ENCODE measurements at places on chromosomes 6 and 20. TPM values are rescaled to one million over a fixed set of nuclear protein-coding genes. Genes with fewer than 3 reads are reported as not detected.

GSTA2 gene
- not detected for total RNA-seq

OR2B2 gene
- not detected for total RNA-seq

TRDN gene
- not detected for total RNA-seq

HCK gene
- 0.22 TPM for total RNA-seq

JPH2 gene
- not detected for total RNA-seq

FBXO5 gene
- total RNA-seq: 29.4 TPM

LINC00237 gene
- not detected for total RNA-seq

TULP1 gene
- total RNA-seq: not detected

- H3K36me3 ChIP-seq: no peaks in the 10 kb centered on the region
- H3K27ac ChIP-seq: no peak overlapping the region
- no peaks in the 10 kb centered on the region for H3K4me1 ChIP-seq
- DNase-seq: no peak
- H3K4me3 ChIP-seq: no peak overlapping the region
- H3K27me3 ChIP-seq: no peaks in the 10 kb centered on the region
Observed at GRCh38 chr20:41715526-41715925, 97.3 kb upstream of the CHD6 start.

DNA sequence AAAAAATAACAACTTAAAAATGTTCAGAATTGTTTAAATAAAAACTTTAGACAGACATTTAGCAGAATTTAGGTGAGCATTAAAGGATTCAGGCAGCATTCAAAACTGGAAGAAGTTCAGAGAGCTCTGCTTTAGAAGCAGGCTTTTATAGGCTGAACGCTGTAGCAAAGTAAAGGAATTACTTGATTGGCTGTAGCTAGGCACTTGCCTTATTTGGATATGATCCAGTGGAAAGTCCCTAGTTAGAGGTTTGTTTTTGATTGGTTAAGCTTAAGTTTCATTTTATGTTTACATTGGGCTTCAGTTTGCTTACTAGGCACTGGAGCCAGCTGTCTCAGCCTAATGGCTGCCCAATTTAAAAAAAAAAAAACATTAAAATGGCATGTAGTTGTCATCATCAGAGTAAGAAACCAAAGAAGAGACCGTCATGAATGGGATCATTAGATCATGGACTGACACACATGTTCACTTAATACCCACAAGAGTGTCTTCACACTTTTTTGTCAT, 65.1 kb downstream of the CBFA2T2 start:
- H3K27ac ChIP-seq: peak overlapping the region; percentile 85
- H3K27me3 ChIP-seq: no peaks in the 10 kb centered on the region
- peak; percentile 47 for DNase-seq
- peak overlapping the region; percentile 20 for H3K4me3 ChIP-seq
- H3K36me3 ChIP-seq: peaks cover 11% of the 10 kb centered on the region

- no peak overlapping the region for H3K4me3 ChIP-seq
- no peak for DNase-seq
- no peak overlapping the region for H3K27ac ChIP-seq
- H3K27me3 ChIP-seq: no peaks in the 10 kb centered on the region
Observed at GRCh38 chr6:133326584-133326983, 85.4 kb downstream of the EYA4 start.

DNA sequence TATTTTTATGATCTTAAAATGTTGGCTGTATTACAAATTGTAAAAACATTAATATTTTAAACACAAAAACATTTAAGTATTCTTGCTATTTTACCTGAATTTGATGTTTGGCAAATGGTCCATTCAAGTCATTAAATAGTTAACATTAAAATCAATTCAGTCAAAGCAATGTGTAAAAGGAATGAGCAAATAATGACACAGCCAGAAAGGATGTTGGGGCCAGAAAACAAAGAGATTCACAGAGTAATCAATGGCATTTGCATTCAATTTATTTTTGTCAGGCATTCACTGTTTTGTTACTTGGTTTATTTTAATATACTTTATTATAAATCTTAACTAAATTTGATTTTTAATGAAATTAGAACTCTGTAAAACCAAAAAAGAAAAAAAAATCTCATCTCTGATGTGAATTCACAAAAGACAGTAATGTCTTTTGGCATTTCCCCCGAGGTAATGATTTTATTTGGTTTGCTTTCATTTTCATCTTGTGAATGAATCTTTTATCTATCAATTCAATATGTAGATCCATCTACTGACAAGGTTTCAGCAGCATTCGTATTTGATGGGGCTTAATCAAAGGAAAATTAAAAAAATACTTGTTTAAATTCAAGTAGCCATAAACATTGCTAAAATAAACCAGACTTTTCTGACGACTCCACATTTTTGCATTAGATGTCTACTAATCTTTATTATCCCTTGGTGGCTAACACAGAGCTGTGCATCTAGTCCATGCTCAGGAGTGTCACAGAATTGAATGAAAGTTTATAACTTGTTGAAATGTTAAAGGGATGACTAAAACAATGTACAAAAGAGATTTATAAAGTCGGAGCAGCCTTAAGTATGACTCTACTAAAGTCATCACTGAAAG, 866.7 kb upstream of the GJE1 start:
- no peak overlapping the region for H3K4me3 ChIP-seq
- peaks cover 2% of the 10 kb centered on the region for H3K27me3 ChIP-seq
- H3K36me3 ChIP-seq: no peaks in the 10 kb centered on the region
- DNase-seq: no peak
- no peaks in the 10 kb centered on the region for H3K4me1 ChIP-seq

DNA sequence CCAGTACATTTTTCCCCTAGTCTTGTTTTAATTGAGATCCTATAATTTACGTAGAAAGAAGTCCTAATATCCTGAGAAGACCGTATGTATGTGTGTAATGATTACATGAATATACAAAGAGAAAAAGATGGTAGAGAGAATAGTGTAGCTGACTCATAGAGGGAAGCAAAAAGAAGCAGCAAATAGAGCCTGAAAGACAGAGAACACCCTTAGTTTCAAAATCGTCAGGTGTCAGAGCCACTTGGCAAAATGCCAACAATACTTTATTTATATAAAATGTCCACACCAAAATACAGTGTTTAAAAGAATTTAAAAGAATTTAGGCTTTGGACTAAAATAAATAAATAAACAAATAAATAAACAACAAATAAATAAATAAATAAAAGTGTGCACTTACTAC, 1414.1 kb upstream of the EYS start:
- no peak for DNase-seq
- H3K4me1 ChIP-seq: no peaks in the 10 kb centered on the region
- no peaks in the 10 kb centered on the region for H3K27me3 ChIP-seq
- no peaks in the 10 kb centered on the region for H3K36me3 ChIP-seq
- no peak overlapping the region for H3K27ac ChIP-seq

DNA sequence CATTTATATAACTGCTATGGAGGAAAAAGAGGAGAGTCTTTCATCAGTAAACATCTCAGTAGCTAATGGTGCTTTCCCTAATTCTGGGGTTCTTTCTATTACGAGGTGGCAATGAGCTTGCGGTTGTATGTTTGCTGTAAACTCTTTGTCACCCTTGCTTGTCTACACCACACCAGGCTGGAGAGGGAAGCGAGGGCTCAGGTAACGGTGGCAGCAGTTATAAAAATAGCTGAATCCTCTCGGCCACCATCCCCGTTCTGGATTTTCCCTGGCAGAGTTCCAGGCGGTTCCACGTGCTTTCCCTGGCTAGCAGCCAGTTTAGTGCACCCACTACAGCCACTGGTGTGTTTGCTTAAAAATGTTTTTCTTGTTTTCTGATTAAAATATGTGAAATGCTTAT, 39.0 kb downstream of the MAS1 start:
- peaks cover 28% of the 10 kb centered on the region for H3K4me1 ChIP-seq
- no peak overlapping the region for H3K4me3 ChIP-seq
- H3K27ac ChIP-seq: peak overlapping the region; percentile 63

GRCh38 chr6:51514748-51515402, 572.5 kb downstream of the PKHD1 start:
- DNase-seq: no peak
- no peaks in the 10 kb centered on the region for H3K4me1 ChIP-seq
- no peak overlapping the region for H3K4me3 ChIP-seq
- no peaks in the 10 kb centered on the region for H3K36me3 ChIP-seq
- H3K27ac ChIP-seq: no peak overlapping the region

- H3K27me3 ChIP-seq: peaks cover 5% of the 10 kb centered on the region
- DNase-seq: no peak
- H3K4me1 ChIP-seq: no peaks in the 10 kb centered on the region
- no peak overlapping the region for H3K4me3 ChIP-seq
Observed at GRCh38 chr20:23231561-23232218, 118.9 kb upstream of the NXT1 start.

- no peaks in the 10 kb centered on the region for H3K36me3 ChIP-seq
- peaks cover 77% of the 10 kb centered on the region for H3K27me3 ChIP-seq
- no peak for DNase-seq
- H3K4me3 ChIP-seq: no peak within 1 kb of the TSS
- H3K4me1 ChIP-seq: peaks cover 8% of the 10 kb centered on the region
- H3K27ac ChIP-seq: peak within 1 kb of the TSS; percentile 48
Observed at GRCh38 chr20:21705575-21706260, at the start of gene PAX1. Gene PAX1, plus strand, starts transcription at chr20:21705664. Its CDS starts 49 bp downstream, at chr20:21705713.

- no peak for DNase-seq
- no peaks in the 10 kb centered on the region for H3K27me3 ChIP-seq
- no peak overlapping the region for H3K27ac ChIP-seq
- peak overlapping the region; percentile 96 for H3K4me3 ChIP-seq
Observed at GRCh38 chr6:129709196-129709768, 695 bp downstream of the ARHGAP18 start.

GRCh38 chr20:21166801-21167200, 40.9 kb downstream of the KIZ start:
- peak overlapping the region; percentile 48 for H3K4me3 ChIP-seq
- peak; percentile 17 for DNase-seq
- peaks cover 12% of the 10 kb centered on the region for H3K4me1 ChIP-seq
- H3K36me3 ChIP-seq: peaks cover 21% of the 10 kb centered on the region

DNA sequence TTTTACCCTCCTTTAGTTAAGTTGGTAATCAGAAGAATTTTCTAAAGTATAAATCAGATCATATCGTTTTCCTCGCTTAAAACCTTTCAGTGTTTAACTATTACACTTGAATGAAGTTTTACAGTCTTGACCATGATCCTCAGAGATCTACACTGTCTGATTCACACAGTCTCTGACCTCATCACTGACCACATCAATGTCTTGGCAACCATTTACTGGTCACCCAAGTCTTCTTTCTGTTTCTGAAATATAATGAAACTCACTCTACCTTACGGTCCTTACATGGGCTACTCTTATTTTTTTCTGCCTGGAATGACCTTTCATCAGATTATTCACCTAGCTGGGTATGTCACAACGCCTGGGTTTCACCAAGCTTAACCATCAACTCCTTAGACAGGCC, 71.4 kb downstream of the ADGB start:
- peaks cover 4% of the 10 kb centered on the region for H3K27me3 ChIP-seq
- H3K36me3 ChIP-seq: no peaks in the 10 kb centered on the region
- H3K27ac ChIP-seq: no peak overlapping the region

- no peaks in the 10 kb centered on the region for H3K36me3 ChIP-seq
- H3K4me1 ChIP-seq: no peaks in the 10 kb centered on the region
- no peak for DNase-seq
Observed at GRCh38 chr6:166728884-166729530, 102.0 kb upstream of the RPS6KA2 start.

Data from activated T-helper 1 cell treated with anti-CD3 and anti-CD28 coated beads, Interleukin-12 subunit alpha, Interleukin-12 subunit beta, Interleukin-2, Interleukin-4 antibody, amounts not matched to agents 30 ng/mL and 10 ng/mL and 1 ng/mL, durations not matched to agents 14 hours and 24 hours and 36 hours (primary cell).